ENCODE measurements at places on chromosomes 6 and 20.

DNA sequence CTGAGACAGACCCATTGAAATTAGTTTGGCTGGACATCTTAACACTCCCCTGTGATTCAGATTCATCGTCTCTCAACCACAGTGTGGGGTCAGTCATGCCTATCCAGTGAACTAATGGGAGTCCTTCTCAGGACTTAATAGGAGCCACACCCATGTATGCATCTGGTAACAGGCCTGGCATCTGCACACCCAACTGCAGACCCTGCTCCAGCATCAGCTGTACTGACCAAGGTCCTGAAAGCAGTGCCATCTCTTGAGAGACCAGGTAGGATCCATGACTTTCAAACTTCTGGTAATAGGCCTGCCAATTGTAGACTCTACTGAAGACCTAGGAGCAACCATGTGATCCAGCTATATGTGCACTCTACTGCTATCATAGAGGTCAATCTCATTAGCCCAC lies 363.6 kb upstream of the POU3F2 start:
- DNase-seq: no peak

DNA sequence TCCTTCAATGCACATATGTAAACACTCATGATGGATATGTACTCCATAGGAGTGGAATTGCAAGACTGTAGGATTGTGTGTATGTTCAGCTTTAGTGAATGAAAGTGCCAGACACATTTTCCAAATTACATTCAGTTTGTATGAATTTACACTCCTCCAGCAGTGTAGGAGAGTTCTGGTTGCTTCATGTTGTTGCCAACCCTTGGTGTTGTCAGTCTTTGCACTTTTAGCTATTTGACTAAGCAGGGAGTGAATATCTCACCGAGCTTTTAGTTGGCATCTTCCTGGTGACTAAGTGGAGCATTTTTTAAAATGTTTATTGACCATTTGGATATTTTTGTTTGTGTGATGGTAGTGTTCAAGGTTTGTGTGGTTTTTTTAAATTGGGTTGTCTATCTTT lies 23.9 kb downstream of the NKX2-4 start:
- no peak for DNase-seq

DNA sequence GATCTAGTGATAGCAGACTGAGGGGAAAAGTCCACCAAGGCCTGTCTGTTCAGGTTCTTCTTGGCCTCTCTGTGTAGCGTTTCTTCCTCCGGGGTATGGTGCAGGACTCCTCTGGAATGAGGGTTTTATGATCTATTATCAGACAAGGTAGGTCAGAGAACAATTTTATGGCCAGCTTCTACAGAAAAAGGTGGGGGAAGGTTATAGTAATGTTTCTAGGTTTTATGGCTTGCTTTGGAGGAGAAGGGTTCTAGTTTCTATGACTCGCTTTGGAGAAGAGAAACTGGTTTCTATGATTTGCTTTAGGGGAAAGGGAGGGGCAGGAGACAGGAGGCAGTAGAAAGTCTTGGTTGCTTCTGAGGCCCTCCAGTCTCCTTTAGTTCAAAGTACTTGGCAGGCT lies 144.8 kb upstream of the LAMA2 start:
- DNase-seq: no peak

GRCh38 chr6:32402812-32403211 lies 4.2 kb downstream of the BTNL2 start:
- no peak for DNase-seq

DNA sequence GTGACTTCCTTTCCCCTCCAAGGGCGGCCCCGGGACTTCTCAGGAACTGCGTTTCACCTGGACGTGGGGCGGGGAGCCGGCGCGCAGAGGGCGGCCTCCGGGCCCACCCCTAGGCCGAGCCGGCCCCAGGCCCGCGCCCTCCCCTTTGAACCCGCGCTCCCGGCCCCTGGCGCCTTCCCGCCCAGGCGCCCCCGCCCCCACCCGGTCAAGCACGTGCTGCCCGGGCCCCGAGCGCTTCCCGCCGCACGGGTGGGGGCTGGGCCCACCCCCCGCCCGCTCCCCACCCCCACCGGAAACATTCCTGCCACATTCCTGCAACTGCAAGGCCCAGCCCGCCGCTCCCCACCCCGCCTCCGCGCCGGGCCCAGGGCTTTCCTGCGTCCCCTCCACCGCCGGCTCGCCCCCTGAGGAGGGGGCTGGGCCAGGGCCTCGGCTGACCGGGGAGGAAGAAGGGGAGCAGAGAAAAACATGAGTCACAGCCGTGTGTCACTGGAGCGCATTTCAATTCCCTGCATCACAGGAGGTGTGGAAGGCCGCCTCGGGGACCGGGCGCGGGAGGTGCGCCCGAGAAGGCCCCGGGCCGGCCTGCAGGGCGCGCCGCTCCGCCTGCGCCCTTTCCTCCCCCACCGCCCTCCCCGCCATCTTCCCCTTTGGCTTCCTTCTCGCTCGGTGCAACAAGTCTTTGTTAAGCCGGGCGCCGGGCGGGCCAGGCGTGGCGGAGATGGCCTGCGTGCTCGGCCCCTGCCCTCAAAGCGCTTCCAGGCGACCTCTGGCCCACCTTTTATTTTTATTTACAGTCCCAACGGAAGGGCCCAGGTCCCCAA lies 1.2 kb upstream of the HMGA1 start:
- no peak for DNase-seq

- DNase-seq: no peak
These were observed 18.1 kb upstream of the CEBPB start for GRCh38 chr20:50172347-50173013.

GRCh38 chr20:47922269-47922668 lies 137.0 kb upstream of the SULF2 start:
- DNase-seq: no peak

GRCh38 chr6:156719720-156720563 lies 57.2 kb upstream of the ARID1B start:
- no peak for DNase-seq

GRCh38 chr6:167477688-167478087 lies 152.8 kb downstream of the TTLL2 start:
- no peak for DNase-seq

DNA sequence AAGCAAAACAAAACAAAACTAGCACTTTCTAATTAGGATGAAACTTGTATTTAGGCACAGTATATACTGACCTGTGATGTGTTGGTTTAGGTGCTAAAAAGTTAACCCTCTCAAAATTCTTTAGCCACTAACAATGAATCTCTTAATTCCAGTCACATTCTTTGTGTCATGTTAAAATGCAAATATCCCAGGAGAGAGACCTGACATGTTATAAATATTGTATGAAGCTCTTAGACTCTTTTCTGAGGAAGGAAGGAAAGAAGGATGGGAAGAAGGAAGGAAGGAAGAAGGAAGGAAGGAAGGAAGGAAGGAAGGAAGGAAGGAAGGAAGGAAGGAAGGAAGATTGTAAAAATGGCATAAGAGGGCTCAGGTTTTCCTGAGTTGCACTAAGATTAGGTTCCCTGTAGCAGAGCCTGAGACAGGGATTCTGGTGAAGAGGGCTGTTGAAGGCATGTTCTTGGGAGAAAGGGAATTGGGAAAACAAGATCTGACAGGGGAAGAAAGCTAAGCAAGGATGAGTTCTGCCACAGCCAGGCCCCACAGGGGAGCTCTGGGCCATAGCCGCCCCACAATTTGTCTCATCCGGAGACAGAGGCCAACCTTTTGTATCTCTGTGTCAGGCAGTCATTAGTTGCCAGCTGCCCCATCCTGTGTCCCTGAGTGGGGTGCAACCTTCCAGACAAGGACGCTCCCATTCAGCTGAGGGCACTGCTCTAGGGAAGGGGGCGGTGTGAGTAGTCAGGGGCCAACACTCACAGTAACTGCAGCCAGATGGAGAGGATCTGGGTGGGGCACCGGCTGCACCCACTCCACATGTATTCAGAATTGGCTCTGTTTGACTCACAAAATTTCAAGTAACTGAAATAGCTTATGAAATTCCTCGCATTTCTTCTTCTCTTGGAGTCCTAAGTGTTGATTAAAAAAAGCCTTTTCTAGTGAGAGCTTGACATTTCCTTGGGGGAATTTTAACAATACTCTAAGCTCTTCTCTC lies 189.3 kb upstream of the ARG1 start:
- no peak for DNase-seq

DNA sequence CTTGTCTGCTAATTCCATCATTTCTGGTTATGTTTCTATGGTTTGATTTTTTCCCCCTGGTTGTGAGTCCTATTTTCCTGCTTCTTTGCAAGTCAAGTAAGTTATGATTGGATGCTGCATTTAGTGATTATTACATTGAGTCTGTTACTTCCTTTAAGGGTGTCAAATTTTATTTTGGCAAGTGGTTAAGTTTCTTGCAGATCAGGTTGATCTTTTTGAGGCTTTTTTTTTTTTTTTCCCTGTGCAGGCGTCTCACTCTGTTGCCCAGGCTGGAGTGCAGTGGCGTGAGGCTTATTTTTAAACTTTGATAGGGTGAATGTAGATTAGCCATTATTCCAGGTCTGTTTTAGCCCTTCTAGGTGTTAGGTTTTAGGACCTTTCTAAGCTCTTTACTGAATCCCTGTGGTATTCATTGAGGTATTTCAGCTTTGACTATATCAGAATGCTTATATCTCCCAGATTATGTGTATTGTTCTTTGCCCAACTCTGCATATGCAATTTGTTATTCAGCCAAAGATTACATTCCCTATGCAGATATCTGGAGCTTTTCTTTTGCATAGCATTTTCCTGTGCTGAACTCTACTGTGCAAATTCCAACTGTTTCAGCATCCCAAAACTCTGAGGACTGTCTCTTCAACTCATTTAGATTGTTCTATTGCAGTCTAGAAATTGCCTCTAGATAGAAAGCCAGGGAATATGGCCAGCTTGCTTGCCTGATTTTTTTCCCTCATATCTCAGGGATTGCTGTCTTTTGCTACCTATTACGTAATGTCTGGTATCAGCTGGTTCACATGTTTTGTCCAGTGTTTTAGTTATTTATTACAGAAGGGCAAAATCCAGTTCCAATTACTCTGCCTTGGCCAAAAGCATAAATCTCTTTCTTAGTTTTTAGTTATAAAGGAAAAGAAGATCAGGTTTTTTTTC lies 113.3 kb downstream of the AFG1L start:
- no peak for DNase-seq

- DNase-seq: peak; percentile 93
These were observed 191.1 kb downstream of the EYA4 start for GRCh38 chr6:133432021-133432989.

Data from NCI-H1105 treated with DMSO at 0.1 percent for 48 hours (cell line).